ENCODE measurements at places on chromosomes 2 and 18.

DNA sequence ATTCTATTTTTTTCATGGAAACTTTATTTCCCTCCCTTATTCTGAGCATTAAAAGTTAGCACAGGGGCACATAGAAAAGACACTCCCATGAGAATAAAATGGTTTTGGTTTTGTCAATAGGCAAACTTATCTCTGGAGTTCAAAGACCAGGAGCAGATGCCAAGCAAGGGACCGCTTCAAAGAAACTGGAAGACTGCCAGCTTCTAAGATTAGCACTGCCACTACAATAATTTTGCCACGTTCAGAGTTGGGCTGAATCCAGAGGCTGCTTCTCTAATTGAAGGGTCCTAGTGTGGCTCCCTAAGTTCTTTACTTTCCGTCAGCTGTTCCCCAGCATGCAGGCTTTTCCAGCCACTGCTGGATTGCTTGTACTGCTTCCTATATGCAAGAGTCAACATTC lies 681.0 kb upstream of the GCFC2 start:
- no peak for DNase-seq

- no peak for DNase-seq
Observed at GRCh38 chr2:86315084-86315483, 22.3 kb downstream of the REEP1 start.

GRCh38 chr2:14804902-14805301 lies 172.4 kb downstream of the LRATD1 start:
- DNase-seq = no peak

GRCh38 chr2:240687741-240688552 lies 3.7 kb upstream of the AQP12A start:
- DNase-seq = no peak

DNA sequence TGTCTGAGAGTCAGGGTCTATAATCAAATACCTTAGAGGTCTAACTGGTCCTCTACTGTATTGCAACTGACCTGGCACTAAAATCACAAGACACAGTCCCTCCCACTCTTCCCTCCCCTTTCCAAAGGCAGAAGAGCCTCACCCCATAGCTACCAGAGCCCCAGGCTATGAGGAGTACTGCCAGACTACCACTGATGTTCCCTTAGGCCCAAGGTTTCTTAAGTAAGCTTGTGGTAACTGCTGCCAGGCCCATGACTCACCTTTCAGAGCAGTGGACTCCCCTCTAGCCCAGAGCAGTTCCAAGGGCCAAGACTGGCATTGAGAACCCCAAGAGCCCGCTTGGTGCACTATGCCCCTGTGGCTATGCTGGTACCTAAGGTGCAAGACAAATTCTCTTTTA lies 1193.4 kb downstream of the DSC3 start:
- DNase-seq = no peak
